Activated CD4-positive, alpha-beta T cell treated with anti-CD3 and anti-CD28 coated beads for 4 hours (primary cell): ENCODE measurements at places on chromosomes 3 and 15.

GRCh38 chr3:133547432-133548041 is 25.9 kb upstream of the CDV3 start:
- DNase-seq, result no peak

- DNase-seq, result no peak
Observed at GRCh38 chr3:23819599-23820360, 14.0 kb downstream of the UBE2E1 start.

- DNase-seq, result no peak
Observed at GRCh38 chr3:144763878-144764454, 792.3 kb downstream of the DIPK2A start.

DNA sequence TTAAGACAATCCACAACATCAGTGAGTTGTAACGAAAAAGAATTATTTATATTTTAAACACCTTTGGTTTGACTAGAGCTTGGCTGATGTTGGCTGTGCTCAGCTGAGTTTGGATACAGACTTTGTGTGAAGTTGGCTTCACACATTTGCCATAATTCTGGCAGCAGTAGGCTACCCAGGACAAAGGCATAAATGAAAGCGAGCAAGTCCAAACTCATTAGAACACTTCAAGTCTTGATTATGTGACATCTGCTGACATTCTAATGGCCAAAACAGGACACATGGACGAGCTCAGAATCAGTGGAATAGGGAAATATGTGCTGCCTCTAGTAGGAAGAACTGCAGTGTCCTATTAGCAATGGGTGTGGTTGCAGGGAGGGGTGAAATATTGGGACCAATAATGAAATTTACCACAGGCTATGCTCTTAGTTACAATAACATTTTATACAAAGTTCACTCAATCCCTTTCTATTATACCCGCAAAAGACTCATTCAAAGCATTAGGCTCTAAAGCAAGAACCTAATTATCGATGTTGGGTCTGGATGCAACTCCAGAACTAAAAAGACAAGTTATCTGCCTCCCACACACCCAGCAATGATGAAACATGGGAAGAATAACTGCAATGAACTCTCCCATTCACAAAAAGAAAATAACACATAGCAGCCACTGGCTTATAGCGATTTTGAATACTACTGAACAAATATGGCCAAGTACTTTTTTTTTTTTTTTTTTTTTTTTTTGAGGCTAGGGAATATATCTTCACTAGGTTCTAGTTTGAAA is 493.9 kb upstream of the RASGRP1 start:
- no peak for DNase-seq

DNA sequence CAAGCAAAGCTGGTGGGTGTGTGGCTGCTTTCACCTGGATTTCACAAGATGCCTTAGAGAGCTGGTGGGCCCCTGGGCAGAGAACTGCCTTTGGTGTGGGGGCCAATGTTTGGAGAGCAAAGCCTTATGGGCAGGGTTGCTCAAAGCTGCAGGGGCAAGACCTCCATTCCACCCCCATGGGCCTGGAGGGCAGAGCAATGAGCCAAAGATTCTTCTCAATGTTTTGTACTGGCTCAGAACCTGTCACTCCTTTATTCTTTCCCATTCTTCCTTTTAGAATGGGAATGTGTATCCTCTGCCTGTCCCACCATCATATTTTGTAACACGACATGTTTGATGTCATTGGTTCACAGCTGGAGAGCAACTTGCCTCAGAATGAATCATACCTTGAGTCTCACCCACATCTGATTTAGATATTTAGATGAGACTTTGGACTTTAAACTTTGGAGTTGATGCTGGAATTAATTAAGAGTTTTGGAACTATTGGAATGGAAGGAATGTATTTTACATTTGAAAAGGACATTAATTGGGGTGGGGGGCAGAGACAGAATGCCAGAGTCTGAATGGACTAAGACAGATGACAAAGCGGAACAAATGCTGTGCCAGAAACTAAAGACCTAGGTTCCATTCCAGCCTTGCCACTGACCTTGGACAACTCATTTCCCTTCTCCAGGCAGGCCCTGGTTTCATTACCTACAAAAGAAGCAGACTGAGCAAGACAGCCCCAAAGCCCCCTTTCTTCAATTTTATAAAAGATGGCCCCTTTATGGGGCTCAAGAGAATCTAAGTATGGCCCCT is 72.9 kb downstream of the DAPK2 start:
- no peak for DNase-seq

- no peak for DNase-seq
Observed at GRCh38 chr15:30904812-30905211, 1.1 kb downstream of the FAN1 start.

DNA sequence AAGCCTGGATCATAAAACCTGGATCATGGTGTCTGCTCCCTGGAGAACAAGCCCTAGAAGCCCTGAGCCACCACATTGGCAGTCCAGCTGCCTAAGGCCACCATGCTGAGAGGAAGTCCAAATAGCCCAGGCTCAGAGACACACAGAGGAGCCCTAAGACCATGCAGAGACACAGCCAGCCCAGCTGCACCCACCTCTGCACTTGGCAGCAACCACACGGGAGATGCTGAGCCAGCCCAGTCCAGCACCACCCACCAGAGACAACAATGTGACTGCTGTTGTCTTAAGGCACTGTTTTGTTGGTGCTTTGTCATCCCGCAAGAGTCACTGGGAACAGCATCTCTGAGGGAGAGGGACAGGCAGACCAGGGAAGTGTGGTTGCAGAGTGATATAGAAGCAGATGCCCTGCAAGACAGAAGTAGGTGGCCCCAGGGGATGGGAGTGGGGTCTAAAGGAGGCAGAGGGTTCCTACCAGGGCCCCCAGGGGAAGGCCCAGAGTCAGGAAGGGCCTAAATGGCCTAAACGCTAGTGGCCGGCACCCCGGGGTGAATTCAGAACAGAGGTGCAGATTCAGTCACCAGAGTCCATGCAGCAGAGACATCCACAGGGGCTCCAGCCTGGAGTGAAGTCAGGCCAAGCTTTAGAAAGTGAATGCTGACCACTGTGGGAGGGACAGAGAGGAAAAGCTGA is 105.4 kb upstream of the PRR20G start:
- DNase-seq, result no peak

DNA sequence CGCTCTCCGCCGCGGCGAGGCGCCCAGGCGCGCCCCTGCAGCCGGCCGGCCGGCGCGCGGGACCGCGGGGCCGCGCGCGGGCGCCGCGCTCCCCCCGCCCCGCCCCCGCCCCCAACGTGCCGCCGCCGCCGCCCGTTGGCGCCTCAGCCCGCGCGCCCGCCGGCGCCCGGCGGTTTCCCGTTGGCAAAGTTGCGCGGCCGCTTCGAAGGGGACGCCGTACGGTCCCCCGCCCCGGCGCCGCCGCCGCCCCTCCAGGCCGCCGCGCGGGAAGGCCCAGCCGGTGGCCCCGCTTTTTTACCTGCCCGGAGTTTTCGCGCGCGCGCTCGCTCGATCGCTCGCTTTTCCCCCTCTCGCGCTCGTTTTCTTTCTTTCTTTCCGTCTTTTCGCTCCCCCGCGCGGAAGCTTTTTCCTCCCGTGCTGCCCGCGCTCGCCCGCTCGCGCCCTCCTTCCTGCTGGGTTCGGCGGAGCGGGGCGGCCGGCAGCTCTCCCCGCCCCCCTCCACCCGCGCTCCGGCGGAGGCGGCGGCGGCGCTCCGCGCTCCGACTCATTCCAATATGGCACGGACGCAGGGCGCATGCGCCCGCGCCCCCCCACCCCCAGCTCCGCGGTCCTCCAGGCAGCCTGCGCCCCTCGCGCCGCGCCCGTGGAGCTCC is at the start of gene SFMBT1:
SFMBT1 (minus strand) TSS at position 556 of the 653 bp plus-strand sequence. CDS start 76,945 bp downstream, outside the sequence.
- DNase-seq, result peak; percentile 73

DNA sequence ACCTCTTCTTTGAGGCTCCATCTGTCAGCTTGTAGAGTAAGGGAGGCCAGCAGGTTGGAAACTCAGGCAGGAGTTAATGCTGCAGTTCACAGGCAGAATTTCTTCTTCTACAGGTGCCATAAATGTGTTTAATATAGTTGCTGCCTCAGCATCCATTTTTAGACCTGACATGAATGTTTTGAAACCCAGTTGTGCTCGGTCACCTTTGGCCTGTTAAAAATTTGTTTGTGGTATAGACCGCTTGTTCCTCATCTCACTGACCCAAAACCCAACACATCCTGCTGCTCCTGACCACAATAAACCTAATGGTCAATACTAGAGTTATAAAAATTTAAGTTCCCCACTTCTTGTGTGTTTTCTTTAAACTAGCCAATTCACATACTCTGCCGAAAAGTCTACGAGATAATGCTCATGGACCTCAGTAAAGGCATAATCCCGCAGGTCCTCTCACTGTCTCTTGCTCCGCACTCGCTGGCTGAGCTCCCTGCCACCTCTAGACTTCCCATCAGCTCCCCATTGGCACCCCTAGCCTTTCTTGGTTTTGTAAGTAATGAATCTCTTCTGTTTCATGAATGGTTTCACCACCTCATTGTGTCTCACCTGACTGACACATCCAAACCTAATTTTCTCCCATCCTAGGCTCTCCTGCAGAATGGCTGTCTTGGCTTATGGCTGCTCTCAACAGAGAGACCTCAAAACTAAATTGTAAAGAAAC is 138.5 kb upstream of the STRIT1 start:
- no peak for DNase-seq

GRCh38 chr15:83413054-83413719 is 34.0 kb upstream of the SH3GL3 start:
- no peak for DNase-seq

GRCh38 chr3:31882895-31883294 is 98.2 kb downstream of the OSBPL10 start:
- no peak for DNase-seq

DNA sequence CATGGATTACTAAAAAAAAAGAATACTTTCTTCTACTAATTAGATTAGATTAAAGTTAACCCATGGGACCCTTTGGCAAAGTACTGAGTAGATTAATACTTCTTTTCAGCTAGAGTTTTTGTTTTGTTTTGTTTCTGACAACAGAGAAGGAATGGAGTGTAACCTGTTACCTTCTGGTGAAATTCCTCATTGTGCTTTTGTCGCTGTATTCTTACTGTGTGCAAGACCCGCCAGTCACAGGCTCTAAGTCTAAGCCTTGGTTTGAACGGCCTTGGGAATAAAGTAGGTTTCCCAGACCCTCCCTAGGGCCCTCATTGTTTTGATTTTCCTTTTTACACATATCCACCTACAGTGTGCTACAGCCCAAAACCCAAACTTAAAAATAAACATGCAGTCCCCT is 171.1 kb upstream of the IL12A start:
- no peak for DNase-seq

DNA sequence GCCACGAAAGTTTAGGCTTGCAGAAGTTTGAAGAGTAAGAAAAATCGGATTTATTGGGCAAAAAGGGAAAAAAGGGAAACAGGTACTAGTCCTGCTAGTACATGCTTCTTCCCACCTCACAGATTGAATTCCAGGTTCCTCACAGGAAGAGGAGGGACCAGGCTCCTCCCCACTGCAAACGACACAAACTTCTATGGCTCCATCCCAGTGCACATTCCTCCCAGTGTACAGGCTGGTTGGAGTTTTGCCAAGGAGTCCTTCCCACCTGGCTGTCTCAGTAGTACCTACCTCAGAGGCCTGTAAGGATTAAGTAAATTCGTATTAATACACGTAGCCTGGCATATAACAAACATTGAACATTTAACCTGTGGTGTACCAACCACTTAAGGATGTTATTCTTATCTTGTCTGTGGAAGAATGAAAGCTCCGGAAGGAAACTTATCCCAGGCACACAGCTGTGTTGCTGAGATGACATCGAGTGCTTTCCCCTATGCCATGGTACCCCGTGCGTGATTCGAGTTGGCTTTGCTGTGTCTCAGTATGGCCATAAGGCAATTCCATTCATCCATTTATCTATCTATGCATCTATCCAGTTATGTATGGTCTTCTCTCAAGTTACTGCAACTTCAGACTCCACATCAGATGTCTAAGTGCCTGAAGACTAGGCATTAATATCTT is 294.3 kb downstream of the LRTM1 start:
- DNase-seq, result no peak

- no peak for DNase-seq
Observed at GRCh38 chr15:65333856-65334255, 29.4 kb downstream of the RNU5B-1 start.

GRCh38 chr3:124856677-124857076 is 30.5 kb downstream of the ITGB5 start:
- DNase-seq, result no peak

- DNase-seq, result no peak
Observed at GRCh38 chr15:27499191-27499590, 528.2 kb downstream of the GABRG3 start.

- DNase-seq, result no peak
Observed at GRCh38 chr3:13492976-13493866, 13.1 kb downstream of the HDAC11 start.

- no peak for DNase-seq
Observed at GRCh38 chr3:46187876-46188275, 20.2 kb downstream of the CCR1 start.

DNA sequence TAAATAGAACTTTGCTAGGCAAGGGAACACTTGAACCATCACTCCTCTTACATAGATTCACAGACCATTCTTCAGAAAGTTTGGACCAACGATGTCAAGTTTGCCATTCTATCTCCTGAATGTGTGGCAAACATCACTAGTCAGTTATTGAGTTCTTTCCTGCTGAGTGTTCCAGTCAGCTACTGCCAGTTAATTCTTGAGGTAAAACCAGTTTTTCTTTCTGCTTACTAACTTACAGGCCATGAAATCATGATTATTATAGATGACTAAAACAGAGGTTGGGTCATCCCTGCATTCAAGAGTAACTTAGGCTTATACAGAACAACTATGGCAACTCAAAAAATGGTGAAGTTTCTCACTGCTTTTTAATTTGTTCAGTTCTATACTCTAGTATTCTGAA is 88.2 kb downstream of the AP4E1 start:
- no peak for DNase-seq

DNA sequence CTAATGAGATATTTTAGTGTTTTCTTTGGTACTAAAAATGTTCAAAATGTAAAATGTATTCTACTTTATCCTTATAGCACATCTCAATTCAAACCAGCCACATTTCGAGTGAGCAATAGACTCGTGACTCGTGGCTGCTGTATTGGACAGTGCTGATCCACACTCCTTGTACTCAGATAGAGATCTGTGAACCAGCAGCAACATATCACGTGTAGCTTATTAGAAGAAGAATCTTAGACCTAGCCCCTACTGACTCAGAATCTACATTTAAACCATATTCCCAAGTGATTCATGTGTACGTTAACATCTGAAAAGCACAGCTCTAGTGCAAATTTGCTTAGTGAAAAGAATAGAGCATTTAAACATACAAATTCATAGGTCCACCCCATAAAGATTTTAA is 130.9 kb downstream of the IL1RAP start:
- DNase-seq, result no peak
